ENCODE measurements at places on chromosomes 4 and X.

DNA sequence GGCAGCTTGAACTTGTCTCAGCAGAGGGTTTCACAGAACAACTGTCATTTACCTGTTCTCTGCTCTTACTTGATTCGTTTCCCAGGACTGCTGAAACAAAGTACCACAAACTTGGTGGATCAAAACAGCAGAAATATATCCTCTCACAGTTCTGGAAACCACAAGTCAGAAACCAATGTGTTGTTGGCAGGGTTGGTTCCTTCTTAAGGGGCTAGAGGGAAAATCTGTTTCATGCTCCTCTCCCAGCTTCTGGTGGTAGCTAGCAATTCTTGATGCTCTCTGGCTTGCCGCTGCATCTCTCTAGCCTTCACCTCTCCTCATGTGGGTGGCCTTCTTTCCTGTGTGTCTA is 4.7 kb downstream of the TLR8 start:
- DNase-seq, result no peak

DNA sequence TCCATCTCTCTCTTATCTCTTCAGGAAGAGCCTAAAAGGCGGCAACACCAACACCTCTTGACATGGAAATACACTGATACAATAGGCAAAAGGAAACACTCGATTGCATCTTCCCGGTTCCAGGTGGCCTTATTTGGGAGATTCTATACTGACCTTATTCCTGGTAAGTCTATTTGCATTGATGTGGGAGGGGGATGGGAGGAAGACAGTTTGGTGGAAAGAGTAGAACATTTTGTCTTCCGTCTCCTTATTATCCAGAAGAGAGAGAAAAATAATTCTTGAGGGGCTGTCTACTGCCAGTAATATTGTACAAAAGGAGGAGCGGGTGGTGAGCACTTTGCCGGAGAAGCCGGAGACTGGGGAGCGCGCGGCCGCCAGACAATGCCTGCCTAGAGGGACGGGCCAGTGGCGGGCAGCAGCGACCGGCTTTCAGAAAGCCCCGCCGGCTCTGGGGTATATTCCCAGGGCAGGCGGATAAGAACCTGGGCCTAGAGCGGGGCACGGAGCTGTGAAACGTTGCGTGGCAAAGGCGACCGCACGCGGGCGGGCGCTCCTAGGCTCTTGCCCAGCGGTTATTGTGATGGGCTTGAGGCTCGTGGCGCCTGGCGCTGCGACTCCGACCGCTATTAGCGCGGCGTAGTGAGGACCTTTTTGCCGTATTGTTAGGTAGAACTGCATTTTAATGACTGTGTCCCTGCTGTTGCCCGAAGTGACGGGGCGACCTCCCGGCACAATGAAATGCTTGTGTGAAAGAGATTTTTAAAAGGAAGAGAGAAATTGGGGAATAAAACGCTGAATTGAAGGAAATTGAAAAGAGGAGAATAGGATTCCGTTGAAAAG is 518 bp downstream of the PRDM8 start:
- no peak for DNase-seq

GRCh38 chr4:140703463-140703862 is 52.7 kb downstream of the TBC1D9 start:
- DNase-seq, result no peak

- DNase-seq, result no peak
Observed at GRCh38 chrX:104270212-104270611, 15.5 kb upstream of the ESX1 start.
